ENCODE measurements at places on chromosomes 4 and X. TPM values are rescaled to one million over a fixed set of nuclear protein-coding genes. Genes with fewer than 3 reads are reported as not detected.

Gene CFAP99
- total RNA-seq: not detected

Gene CENPE
- 65.0 TPM for total RNA-seq

GRCh38 chr4:148795156-148795864, 353.1 kb upstream of the NR3C2 start:
- H3K27ac ChIP-seq: no peak overlapping the region
- H3K4me3 ChIP-seq: no peak overlapping the region
- no peak for DNase-seq
- H3K4me1 ChIP-seq: no peaks in the 10 kb centered on the region

- H3K36me3 ChIP-seq: no peaks in the 10 kb centered on the region
- peak; percentile 67 for DNase-seq
- H3K4me1 ChIP-seq: no peaks in the 10 kb centered on the region
- peaks cover 7% of the 10 kb centered on the region for H3K27me3 ChIP-seq
- no peak overlapping the region for H3K27ac ChIP-seq
Observed at GRCh38 chr4:6546681-6547447, 28.1 kb upstream of the MAN2B2 start.

Gene PNCK
- total RNA-seq: not detected

Gene FSTL5
- not detected for total RNA-seq

Gene NR3C2
- total RNA-seq: 4.1 TPM

- no peak overlapping the region for H3K27ac ChIP-seq
- no peak overlapping the region for H3K4me3 ChIP-seq
- no peak for DNase-seq
Observed at GRCh38 chr4:26529479-26529878, 39.2 kb upstream of the CCKAR start.

DNA sequence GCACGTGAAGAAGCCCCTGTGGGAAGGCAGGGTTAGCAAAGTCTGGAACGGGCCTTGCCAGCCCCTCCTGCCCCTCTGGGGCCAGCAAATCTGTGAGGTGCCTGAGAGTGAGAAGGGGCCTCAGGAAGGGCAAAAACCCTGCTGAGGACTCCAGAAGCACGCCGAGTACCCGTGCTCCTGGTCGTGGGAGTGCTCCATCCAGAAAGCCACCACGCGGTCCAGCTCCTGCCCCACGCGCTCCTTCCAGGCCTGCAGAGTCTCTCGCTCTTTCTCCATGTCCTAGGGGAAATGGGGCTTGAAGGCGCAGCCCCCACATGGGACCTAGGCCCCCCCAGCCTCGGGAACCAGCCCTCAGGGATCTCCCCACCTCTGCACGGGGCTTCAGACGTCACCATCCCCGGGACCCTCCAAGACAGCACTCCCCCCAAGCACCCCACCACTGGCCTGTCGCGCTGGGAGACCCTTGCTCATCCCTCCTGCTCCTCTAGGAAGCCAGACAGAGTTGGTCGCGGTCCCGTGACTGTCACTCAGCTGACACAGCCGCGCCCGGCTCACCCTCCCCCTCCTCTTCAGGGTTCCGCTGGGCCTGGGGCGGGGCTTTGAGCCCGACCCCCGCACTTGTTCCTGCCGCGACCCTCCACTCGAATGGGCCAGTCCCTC, at the start of gene RENBP:
TSS of gene RENBP (minus strand) at position 504 of the 660 bp plus-strand sequence. CDS start at position 471, 33 bp downstream.
- H3K27ac ChIP-seq: peak within 1 kb of the TSS; percentile 90
- H3K27me3 ChIP-seq: no peaks in the 10 kb centered on the region
- peaks cover 25% of the 10 kb centered on the region for H3K4me1 ChIP-seq
- peak within 1 kb of the TSS; percentile 81 for H3K4me3 ChIP-seq
- DNase-seq: peak; percentile 50

Gene KIF4A
- 40.5 TPM for total RNA-seq

Gene SERTM2
- not detected for total RNA-seq

Gene PCDH19
- not detected for total RNA-seq

- DNase-seq: no peak
- H3K4me1 ChIP-seq: peaks cover 24% of the 10 kb centered on the region
- H3K27me3 ChIP-seq: peaks cover 24% of the 10 kb centered on the region
Observed at GRCh38 chr4:7937006-7937405, 2.7 kb downstream of the AFAP1 start.

Gene RBMX
- 316 TPM for total RNA-seq

GRCh38 chr4:27368781-27369180, 508.1 kb downstream of the STIM2 start:
- H3K27ac ChIP-seq: no peak overlapping the region
- H3K36me3 ChIP-seq: no peaks in the 10 kb centered on the region
- no peak overlapping the region for H3K4me3 ChIP-seq
- no peak for DNase-seq
- no peaks in the 10 kb centered on the region for H3K4me1 ChIP-seq

- no peak for DNase-seq
- no peak overlapping the region for H3K4me3 ChIP-seq
- H3K27me3 ChIP-seq: no peaks in the 10 kb centered on the region
- H3K4me1 ChIP-seq: no peaks in the 10 kb centered on the region
- H3K27ac ChIP-seq: no peak overlapping the region
- no peaks in the 10 kb centered on the region for H3K36me3 ChIP-seq
Observed at GRCh38 chr4:14532436-14532835, 469.8 kb upstream of the CPEB2 start.

- peaks cover 14% of the 10 kb centered on the region for H3K27me3 ChIP-seq
- DNase-seq: no peak
- H3K4me1 ChIP-seq: peaks cover 4% of the 10 kb centered on the region
- H3K4me3 ChIP-seq: no peak overlapping the region
- no peak overlapping the region for H3K27ac ChIP-seq
- H3K36me3 ChIP-seq: no peaks in the 10 kb centered on the region
Observed at GRCh38 chr4:185040523-185040922, 22.2 kb downstream of the HELT start.

- no peaks in the 10 kb centered on the region for H3K27me3 ChIP-seq
- no peaks in the 10 kb centered on the region for H3K4me1 ChIP-seq
- no peak overlapping the region for H3K4me3 ChIP-seq
- DNase-seq: no peak
Observed at GRCh38 chr4:103482471-103482870, 237.3 kb downstream of the TACR3 start.

- H3K4me1 ChIP-seq: peaks cover 6% of the 10 kb centered on the region
- no peak overlapping the region for H3K27ac ChIP-seq
- no peak overlapping the region for H3K4me3 ChIP-seq
- no peak for DNase-seq
- H3K27me3 ChIP-seq: no peaks in the 10 kb centered on the region
- no peaks in the 10 kb centered on the region for H3K36me3 ChIP-seq
Observed at GRCh38 chrX:13216139-13216538, 103.7 kb downstream of the ATXN3L start.

- no peak overlapping the region for H3K4me3 ChIP-seq
- peaks cover 23% of the 10 kb centered on the region for H3K4me1 ChIP-seq
- H3K27ac ChIP-seq: no peak overlapping the region
- H3K27me3 ChIP-seq: no peaks in the 10 kb centered on the region
Observed at GRCh38 chrX:120463241-120463640, 5.9 kb downstream of the LAMP2 start.

GRCh38 chrX:153474718-153475117, 4.3 kb upstream of the HAUS7 start:
- H3K36me3 ChIP-seq: no peaks in the 10 kb centered on the region
- H3K4me3 ChIP-seq: no peak overlapping the region
- peak; percentile 12 for DNase-seq
- H3K27ac ChIP-seq: no peak overlapping the region

GRCh38 chrX:64975491-64975890, 759 bp downstream of the ZC4H2 start:
- no peaks in the 10 kb centered on the region for H3K27me3 ChIP-seq
- peaks cover 25% of the 10 kb centered on the region for H3K36me3 ChIP-seq
- peak overlapping the region; percentile 88 for H3K27ac ChIP-seq
- H3K4me1 ChIP-seq: peaks cover 25% of the 10 kb centered on the region

Gene CXCL6
- total RNA-seq: not detected

- DNase-seq: no peak
- H3K27me3 ChIP-seq: peaks cover 41% of the 10 kb centered on the region
- H3K4me3 ChIP-seq: no peak overlapping the region
- H3K4me1 ChIP-seq: no peaks in the 10 kb centered on the region
Observed at GRCh38 chr4:818106-818921, 7.6 kb downstream of the CPLX1 start.

DNA sequence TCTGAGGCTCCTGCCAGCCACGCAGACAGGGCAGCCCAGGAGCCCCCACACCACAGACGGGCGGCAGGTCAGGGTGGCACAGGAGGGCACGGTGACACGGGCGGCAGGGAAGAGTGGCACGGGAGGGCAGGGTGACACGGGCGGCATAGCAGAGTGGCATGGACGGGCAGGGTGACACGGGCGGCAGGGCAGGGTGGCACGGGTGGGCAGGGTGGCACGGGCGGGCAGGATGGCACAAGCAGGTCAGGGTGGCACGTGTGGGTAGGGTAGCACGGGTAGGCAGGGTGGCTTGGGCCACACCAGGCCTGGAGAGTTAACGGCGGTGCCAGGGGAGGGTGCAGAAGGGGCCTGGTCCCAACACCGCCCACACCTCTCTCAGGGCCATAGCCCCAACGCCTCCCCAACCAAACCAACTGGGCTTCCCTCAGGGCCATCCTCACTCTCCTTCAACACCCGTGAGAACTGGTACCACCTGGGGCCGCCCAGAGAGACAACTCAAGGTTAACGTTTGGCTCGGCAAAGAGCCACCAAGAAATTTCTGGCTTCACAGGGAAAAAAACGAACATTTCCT, 3.4 kb downstream of the CTBP1 start:
- H3K36me3 ChIP-seq: peaks cover 30% of the 10 kb centered on the region
- peaks cover 45% of the 10 kb centered on the region for H3K4me1 ChIP-seq
- H3K4me3 ChIP-seq: peak overlapping the region; percentile 86
- H3K27me3 ChIP-seq: no peaks in the 10 kb centered on the region
- no peak for DNase-seq

Gene ELF4
- total RNA-seq: 49.5 TPM

DNA sequence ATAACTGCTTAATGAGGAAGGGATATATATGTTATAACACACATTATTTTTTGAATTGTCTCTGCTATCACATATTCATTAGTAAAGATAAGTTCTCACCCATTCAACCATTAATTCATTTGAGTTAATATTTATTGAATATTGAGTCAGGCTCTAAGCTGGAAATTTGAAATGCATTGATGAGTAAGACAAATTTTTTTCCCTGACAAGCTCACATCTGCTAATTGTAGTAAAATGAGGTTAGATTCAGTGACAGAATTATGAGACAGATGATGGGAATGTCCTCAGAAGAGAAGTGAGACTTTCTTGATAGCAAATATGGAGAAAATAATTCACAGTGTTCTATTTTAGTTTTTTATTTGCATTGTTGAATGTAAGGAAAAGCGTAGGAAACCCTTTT, 194.3 kb downstream of the SLC4A4 start:
- no peaks in the 10 kb centered on the region for H3K36me3 ChIP-seq
- no peaks in the 10 kb centered on the region for H3K27me3 ChIP-seq
- no peak overlapping the region for H3K4me3 ChIP-seq
- no peak overlapping the region for H3K27ac ChIP-seq

DNA sequence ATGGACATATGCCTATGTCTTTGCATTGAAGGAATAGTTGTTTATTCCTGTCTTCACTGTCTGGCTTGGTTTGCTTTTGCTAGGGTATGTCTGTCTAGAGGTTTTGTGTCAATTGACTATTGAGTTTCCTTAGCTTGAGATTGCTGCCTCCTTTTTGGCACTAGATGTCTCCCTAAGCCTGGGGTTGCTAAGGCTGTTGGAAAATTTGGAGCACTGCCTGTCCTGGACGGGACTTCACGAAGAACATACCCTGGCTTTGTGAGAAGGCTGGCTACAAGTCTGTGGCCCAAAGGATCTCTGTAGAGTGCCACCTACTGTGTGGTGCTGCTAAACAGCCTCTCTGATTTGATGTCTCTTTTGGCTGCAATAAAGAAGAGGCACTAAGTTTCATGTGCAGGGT, 183.8 kb upstream of the NUDT10 start:
- no peaks in the 10 kb centered on the region for H3K36me3 ChIP-seq
- H3K4me1 ChIP-seq: no peaks in the 10 kb centered on the region
- peaks cover 14% of the 10 kb centered on the region for H3K27me3 ChIP-seq
- no peak overlapping the region for H3K4me3 ChIP-seq
- H3K27ac ChIP-seq: no peak overlapping the region
- no peak for DNase-seq

GRCh38 chrX:3520982-3521381, 174.5 kb upstream of the MXRA5 start:
- no peak for DNase-seq
- H3K4me1 ChIP-seq: no peaks in the 10 kb centered on the region
- H3K36me3 ChIP-seq: no peaks in the 10 kb centered on the region
- H3K27ac ChIP-seq: no peak overlapping the region

Gene TRIM75
- total RNA-seq: not detected

GRCh38 chr4:186932631-186933187, 209.1 kb upstream of the FAT1 start:
- H3K4me3 ChIP-seq: no peak overlapping the region
- no peak overlapping the region for H3K27ac ChIP-seq
- no peaks in the 10 kb centered on the region for H3K4me1 ChIP-seq
- no peaks in the 10 kb centered on the region for H3K27me3 ChIP-seq
- no peaks in the 10 kb centered on the region for H3K36me3 ChIP-seq
- DNase-seq: no peak

Gene KDR
- not detected for total RNA-seq

Gene GPR50
- total RNA-seq: not detected

Gene RIPPLY1
- not detected for total RNA-seq

DNA sequence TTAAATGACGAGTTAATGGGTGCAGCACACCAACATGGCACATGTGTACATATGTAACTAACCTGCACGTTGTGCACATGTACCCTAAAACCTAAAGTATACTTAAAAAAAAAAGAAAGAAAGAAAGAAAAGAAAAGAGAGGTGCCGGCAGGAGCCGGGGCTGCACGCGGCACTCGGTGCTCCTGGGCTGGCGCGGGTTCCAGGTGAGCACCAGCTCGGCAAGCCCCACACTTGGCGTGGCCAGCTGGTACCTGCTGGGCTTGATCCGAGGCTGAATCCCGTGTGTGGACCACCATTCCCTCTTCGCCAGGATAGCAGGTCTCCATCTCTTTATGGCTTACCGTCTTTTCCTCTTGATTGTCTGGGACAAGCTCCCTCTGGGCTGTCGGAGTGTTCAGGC, 17.9 kb upstream of the HERC6 start:
- no peak for DNase-seq
- no peaks in the 10 kb centered on the region for H3K4me1 ChIP-seq
- peaks cover 4% of the 10 kb centered on the region for H3K27me3 ChIP-seq
- no peaks in the 10 kb centered on the region for H3K36me3 ChIP-seq

DNA sequence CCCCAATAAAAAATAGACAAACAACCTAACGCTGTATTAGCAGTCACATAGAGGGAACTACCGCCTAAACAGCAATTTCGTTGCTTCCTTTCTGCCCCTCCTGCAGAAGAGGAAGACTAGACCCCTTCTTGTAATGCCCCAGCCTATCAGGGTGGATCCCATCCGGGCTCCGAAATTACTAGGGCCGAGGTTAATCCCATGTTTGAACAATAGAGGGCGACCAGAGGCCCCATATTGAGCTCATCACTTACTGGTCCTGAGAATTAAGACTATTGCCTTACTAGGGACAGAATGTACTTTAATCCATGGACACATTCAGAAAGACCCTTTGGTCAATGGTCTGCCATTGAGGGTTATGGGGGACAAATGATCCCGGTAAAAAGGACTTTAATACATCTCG, 11.8 kb upstream of the ZNF630 start:
- peaks cover 2% of the 10 kb centered on the region for H3K4me1 ChIP-seq
- DNase-seq: peak; percentile 51
- no peaks in the 10 kb centered on the region for H3K36me3 ChIP-seq

- H3K27ac ChIP-seq: no peak overlapping the region
- H3K36me3 ChIP-seq: no peaks in the 10 kb centered on the region
- no peak overlapping the region for H3K4me3 ChIP-seq
Observed at GRCh38 chr4:15381806-15382338, 46.0 kb upstream of the C1QTNF7 start.

GRCh38 chr4:6204871-6205566, 4.7 kb upstream of the JAKMIP1 start:
- peaks cover 7% of the 10 kb centered on the region for H3K36me3 ChIP-seq
- peaks cover 20% of the 10 kb centered on the region for H3K27me3 ChIP-seq
- H3K4me1 ChIP-seq: peaks cover 10% of the 10 kb centered on the region
- no peak for DNase-seq
- H3K4me3 ChIP-seq: no peak overlapping the region
